ENCODE measurements at places on chromosomes 5 and 9.

GRCh38 chr5:138468133-138468965, 3.1 kb downstream of the EGR1 start:
- DNase-seq = no peak

DNA sequence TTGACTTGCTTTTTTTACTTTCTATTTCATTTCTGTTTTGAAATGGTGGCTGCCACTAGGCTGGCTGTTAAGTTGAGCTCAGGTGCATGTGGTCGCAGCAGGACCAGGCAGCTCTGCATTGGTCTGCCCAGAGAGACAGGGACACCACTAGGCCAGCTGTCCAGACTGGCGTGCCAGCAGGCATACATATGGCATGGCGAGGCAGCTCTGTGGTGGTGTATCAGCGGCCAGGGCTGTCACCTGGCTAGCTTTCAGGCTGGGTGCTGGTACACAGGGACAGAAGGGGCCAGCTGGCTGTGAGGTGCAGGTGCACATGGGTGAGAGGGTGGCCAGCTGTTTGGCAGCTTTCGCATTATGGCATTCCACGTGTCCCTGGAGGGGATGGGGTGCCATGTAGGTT, 654.0 kb upstream of the ACO1 start:
- DNase-seq = no peak

DNA sequence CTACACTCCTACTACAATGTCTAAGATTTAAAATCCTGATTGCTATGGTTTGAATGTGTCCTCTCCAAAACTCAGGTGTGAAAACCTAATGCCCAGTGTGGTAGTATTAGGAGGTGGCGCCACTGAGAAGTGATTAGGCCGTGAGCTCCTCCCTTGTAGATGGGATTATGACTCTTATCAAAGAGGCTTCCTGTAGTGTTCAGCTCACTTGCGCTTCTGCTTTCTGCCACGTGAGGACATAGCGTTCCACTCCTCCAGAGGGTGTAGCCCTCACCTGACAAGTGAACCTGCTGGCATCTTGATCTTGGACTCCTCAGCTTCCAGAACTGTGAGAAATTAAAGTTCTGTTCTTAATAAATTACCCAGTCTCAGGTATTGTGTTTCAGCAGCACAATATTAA, 33.0 kb upstream of the WHRN start:
- DNase-seq = peak; percentile 12

DNA sequence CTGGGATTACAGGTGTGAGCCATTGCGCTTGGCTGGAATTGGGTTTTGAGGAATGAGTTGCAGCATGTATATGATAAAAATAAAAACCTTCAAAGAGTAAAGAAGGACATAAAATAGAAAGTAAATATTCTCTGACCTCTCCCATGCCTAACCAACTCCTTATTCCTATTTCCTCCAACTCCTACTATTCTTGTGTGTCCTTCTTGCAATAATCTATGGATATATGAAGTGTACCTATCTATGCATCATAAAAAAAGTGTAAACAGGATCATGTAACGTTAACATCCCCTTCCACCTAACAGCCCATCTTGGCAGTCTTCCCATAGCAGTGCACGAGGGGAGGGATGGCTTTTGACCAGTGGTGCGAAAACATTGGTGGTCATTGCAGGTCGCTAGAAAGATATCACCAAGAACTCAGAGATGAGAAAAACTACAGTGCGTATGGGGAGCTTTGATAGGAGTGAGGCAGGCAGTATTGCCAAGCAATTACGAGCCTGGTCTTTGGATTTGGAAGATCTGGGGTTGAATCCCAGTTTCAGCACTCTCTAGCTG, 69.9 kb downstream of the PPARGC1B start:
- DNase-seq = no peak

- no peak for DNase-seq
These were observed 318.7 kb upstream of the IRX4 start for GRCh38 chr5:2201421-2201820.

- no peak for DNase-seq
These were observed 115.7 kb upstream of the EPB41L4A start for GRCh38 chr5:112534611-112535255.

GRCh38 chr9:124079176-124079925, 67.8 kb downstream of the LHX2 start:
- DNase-seq = no peak

GRCh38 chr9:126793686-126794417, 11.0 kb upstream of the ZBTB43 start:
- DNase-seq = no peak

DNA sequence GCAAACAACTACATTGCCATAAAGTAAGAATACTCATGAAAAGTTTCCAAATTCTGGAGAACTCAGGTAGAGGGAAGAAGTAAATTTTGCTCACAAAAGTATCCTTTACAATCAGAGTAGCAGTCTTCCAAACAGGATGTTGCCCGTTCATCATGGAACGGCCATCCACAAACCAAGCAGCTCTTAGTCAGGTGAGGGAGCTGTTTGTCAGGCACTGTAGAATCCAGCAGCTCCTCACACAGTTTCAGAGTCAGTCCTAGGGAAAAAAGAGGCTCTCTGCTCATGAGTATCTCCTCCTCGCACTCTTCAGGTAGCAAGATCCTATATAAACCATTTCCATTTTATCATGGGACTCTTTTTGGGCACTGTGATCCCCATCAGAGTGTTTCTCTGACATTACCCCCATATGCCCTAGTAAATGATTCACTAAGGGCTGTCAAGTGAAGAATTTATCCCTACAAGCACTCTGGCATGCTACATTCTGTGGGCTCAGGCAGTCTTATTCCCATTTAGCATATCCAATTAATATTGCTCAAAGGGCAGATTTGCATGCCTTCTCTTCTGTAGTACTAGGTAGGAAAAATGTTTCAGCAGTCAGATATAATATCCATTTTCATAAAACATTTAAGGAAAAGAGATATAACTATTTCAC, 97.9 kb downstream of the WDR41 start:
- no peak for DNase-seq

GRCh38 chr5:133110709-133111108, 58.9 kb downstream of the HSPA4 start:
- DNase-seq = no peak

DNA sequence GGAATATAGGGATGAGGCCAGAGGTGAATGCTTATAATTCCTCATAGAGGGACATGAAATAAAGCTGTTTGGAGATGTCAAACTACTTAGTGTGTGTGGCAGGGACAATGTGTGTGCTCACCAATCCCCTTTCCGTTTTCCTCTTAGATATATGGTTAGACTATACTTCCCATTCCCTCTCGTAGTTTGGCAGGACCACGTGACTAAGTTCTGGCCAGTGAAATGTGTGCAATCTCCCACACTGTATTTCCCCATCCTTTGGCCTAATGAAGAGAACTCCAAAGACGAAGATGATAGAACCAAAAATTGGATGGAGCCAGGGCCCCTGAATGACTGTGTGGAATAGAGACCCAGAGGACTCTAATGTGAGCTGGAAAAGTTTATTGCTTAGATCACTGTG, 233.4 kb upstream of the KLF4 start:
- DNase-seq = no peak

GRCh38 chr5:36777105-36777757, 99.3 kb upstream of the NIPBL start:
- DNase-seq = no peak

- DNase-seq = no peak
These were observed 346.4 kb downstream of the BNC2 start for GRCh38 chr9:16524078-16524477.

DNA sequence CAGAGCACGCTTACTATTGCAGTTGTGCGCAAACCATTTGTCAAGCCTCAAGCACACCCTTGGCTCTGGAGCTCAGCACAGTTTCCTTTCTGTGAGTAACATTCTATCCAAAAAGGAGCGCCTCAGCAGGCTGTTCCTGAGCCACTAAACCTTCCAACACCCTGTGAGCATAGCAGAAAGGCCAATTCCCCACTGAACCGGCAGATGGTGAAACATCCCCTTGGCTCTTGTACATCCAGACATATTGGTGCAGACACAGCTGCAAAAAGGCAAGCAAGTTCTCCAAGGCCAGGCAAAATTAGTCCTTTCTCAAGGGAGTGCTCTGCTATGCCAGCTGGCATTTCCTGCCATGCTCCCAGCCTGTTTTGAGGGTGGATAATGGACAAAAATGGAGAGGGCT, 44.1 kb upstream of the CEMIP2 start:
- DNase-seq = no peak

DNA sequence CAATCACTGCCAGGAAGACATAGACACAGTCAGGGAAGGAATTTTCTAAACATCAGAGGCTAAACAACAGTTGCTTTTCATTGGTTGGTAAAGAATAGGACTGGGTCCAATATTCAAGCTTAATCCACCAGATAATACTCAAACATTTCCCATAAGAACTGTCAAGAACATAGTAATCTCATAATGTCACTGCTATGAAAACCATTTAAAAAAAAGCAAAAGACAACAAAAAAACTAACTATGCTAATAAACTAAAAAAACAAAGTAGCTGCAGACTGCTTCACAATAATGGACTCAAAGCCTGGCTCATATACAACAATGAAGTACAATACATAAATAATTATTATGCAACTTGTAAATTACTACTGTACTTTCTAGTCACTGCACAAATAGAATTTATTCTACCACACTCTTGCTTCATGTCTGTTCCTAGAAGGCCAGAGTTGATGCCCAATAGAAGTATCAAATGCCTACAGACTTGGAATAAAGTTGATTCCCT, 148.7 kb downstream of the MLLT3 start:
- DNase-seq = no peak

DNA sequence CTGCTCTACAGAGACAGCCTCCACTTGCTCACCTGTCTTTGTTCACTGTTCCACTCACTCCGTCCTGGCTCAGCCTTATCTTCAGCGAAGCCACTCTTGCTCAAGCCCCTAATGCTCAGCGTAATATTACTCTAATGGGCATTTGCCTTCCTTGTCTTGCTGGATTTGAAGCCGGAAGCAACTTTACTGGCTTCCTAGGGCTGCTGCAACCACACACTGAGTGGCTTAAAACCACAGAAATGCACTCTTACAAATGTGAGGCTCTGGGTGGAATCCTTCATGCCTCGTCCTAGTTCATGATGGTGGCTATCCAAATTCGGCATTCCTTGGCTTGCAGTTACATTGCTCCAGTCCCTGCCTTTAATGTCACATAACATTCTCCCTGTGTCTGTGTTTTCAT, 85.5 kb upstream of the MARCHF11 start:
- DNase-seq = no peak

DNA sequence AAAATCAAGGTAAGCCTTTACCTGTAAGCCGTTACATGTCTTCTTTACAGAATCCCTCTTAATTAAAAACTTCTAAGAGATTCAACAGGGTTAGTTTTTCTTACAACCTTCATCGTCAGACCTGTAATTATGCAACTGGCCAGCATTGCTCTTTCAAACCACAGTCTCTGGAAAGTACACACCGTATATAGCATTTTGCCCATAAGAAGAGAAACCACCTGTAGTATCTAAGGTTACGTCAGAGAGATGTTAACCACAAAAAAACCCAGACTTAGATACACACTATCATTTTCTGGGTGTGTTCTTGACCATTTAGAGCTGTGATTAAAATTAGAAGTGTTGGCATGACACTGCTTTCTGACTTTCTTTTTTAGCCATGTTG, 140.0 kb downstream of the MUSK start:
- DNase-seq = no peak

- peak; percentile 25 for DNase-seq
These were observed 412 bp downstream of the FGF18 start for GRCh38 chr5:171419688-171420430.

DNA sequence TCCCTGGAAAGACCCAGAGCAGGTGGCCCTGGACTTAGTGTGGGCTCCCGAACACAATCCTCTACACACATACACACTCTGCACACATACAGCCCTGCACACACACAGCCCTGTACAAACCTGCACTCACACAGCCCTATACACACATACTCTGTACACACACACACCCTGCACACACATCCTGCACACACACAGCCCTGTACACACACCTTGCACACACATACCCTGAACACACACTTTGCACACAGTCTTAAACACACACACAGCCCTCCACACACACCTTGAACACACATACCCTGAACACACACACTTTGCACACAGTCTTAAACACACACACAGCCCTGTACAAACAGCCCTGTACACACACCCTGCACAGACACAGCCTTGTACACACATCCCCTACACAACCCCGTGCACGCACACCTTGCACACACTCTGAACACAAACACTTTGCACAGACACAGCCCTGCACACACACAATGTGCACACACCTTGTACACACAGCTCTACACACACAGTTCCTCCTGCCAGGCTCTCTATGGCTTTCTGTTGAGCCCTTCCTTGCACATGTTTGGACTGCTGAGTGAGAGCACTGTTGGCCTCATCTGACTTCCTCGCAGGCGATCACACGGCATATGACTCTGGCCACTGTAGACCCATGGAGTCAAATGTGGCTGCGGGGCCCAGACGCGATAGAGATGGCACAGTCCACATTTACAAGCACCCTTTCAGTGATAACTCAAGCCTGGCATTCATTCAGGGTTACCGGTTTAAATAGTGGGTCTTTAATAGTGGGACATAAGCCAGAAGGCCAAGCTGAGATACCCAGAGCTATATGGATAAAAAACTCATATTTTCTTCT, 245.7 kb upstream of the IRX1 start:
- DNase-seq = no peak

DNA sequence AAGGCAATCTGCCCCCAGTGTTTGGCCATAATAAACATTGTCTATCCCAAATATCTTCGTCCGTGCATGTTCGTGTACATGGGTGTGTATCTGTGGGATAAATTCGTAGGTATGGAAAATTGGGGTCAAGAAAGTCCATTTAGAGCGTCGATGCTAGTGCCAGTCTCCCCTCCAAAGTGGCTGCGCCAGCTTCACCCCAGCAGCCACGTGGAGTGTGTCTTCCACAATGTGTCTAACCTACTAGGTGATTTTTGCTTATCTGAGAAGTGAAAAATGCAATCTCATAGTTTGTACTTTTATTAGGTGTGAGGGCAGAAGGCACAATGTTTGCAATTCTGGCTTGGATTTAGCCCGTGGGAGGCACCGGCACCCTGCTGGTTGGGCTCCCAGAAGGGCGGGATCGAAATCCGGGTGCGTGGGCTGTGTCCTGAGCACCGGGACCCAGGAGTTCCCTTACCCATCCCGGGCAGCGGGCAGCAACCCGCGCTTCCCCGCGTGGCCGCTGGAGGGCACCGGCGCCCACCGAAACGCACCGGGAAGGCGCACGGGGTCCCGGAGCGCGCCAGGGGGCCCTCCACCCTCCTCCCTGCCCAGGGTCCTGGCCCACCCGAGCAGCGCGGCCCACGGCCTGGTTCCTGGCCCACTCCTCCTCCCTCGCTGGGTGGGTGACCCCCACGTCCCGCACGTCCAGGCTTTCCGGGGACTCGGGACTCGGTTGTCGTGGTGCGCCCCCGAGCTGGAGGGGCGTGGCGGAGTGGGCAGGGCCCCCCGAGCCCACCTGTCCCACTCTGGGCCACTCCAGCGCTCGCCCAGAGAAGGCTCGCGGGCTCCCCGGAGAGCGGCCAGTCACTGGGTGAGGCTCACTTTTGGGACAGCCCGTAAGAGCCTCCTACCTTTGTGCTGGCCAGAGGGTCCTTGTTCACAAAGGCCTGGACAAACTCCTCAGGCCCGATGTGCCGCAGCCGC, 55.4 kb upstream of the RNF130 start:
- DNase-seq = peak; percentile 9

GRCh38 chr5:34007621-34008600, at the start of gene AMACR:
AMACR (minus strand) TSS chr5:34008050; CDS start chr5:34008019, 31 bp downstream.
- DNase-seq = peak; percentile 77
